Activated naive CD8-positive, alpha-beta T cell treated with anti-CD3 and anti-CD28 coated beads for 36 hours (primary cell): ENCODE measurements at places on chromosomes 16 and 17. TPM values are rescaled to one million over a fixed set of nuclear protein-coding genes. Genes with fewer than 3 reads are reported as not detected.

DNA sequence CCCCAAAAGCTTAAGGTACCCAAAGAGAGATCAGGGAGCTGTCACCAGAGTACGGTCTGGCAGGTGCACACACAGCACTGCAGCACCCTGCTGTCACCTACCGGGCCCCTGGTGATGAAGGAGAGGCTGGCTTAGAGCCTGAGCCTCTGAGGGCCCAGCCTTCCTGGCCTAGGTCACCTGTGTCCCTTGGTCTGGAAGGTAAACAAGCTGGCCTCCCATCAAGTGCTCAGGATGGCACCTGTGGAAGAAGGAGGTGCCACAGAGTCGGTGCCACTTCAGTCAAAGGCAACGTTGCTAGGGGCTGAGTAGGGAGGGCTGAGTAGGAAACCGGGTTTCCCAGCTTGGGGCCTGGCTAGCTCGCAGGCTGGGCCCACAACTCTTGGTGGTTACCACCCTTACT is 70.7 kb downstream of the COG7 start:
- no peak for DNase-seq

HSPB9 gene
- 0.18 TPM for total RNA-seq

GRCh38 chr17:77497578-77497934 is 356.8 kb downstream of the SEC14L1 start:
- no peak for DNase-seq

DNA sequence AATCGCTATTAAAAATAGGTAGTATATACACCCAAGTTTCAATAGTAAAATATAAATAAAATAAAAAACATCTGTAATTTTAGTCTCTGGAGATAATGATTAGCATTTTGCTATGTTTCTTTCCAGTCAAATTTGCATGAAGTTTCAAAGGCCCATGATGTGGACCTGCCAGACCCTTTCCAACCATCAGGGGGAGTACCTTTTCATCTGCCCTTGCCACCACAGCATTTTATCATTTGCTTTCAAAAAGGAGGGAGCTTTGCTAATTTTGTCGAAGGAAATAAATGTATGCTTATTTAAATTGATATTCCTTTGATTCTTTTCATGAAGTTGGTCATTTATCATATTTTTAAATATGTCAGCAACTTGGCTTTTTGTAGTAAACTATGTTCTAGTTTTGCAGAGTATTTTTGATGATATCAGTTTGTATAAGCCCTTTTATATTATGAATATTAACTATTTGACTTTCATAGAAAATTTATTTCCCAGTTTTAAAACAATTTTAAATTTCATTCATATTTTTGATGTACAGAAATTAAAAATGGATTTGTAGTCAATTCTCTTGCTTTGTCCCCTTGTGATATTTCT is 115.2 kb upstream of the NETO2 start:
- no peak for DNase-seq

GRCh38 chr17:38898812-38899348 is 26.5 kb upstream of the LASP1NB start:
- DNase-seq = peak; percentile 90

DNA sequence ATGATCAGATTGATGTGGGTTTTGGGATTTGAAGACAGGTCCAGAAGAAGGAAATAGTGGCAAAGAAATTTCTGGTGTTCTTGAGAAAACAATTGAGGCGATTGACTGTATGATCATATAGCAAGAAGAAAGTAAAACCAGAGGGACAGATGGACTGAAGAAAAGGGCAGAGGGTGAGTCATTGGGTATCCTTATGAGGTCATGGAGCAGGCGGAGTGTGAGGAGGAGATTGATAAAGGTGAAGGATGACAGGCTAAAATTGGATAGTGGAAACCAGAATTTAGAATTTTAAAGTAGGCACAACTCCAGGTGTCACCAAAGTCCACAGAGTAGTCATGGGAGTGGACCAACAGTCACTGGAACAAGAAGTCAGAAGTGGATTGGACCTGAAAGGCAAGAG is 1.4 kb upstream of the KRT28 start:
- DNase-seq = no peak

DNA sequence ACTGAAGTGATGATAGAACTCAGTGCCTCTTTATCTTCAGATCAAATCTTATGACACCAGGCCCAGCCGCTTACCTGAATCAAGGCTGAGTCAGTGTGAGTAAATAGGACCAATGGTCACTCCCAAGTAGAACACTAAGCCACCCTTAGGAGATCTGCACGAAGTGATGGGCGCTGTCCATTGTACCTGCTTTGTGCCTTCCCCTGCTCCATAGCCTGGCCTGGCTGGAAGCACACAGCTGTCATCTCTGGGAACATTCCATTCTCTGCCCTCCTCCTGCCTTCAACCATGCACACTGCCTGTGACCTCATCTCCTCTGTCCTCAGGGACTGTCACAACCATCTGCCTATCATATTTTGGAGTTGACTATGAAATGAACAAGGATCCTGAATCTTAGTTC is 279.5 kb upstream of the ASIC2 start:
- DNase-seq = no peak

ATP2A3 gene
- total RNA-seq = 89.9 TPM

DNA sequence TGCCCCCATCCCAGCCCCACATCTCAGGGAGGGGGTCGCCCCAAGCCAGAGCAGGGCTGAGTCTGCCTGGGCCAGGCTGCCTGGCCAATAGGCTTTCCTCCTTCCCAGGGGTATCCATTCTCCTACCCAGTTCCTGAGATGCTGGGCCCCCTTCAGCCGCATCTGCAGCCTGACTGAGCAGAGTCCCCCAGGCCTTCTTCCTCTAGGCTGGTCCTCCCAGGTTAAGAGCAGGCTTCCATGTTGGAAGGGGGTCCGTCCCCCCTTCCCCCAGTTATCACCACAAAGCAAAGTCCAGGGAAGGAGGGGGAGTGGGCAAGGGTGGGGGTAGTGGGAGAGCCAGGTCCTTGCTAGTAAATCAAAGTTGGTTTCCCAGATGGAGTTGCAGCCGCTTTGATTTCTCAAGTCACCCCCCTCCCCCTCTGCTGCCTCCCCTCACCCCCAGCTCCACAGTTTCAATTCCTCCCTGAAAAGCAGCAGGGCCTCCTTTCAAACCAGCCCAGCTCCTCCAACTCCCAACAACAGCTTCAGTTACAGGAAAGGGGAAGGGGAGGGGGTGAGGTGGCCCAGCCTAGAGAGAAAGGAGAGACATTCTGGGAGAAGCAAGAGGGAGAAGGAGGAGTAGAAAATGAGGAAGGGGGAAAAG is 9.5 kb upstream of the FZD2 start:
- DNase-seq = no peak

SOX15 gene
- total RNA-seq = 0.28 TPM

HOXB5 gene
- not detected for total RNA-seq

- no peak for DNase-seq
Observed at GRCh38 chr17:41284546-41284945, 9.0 kb downstream of the KRTAP9-7 start.

- DNase-seq = no peak
Observed at GRCh38 chr16:988471-989353, 7.1 kb downstream of the SOX8 start.

DNA sequence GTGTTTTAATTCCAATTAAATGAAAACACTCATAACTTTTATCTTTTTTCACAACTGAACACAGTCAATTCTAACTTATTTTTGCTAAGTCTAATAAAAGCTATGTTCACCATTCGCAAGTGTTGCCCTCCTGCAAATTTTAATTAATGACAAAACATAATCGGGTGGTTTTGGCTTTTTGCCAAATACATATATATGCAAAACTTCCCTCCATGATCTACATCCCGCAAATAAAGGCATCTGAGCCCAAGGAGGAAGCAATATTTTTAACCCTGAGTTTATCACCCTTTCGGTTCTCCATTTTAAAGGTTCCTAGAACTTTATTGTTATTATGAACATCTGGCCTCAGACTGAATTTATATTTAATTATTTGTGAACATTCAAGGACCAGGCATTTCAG is 507.9 kb downstream of the CDH13 start:
- no peak for DNase-seq

XAF1 gene
- total RNA-seq = 54.0 TPM

TBC1D3D gene
- total RNA-seq = 0.58 TPM

TBC1D3H gene
- total RNA-seq = 0.78 TPM

DNA sequence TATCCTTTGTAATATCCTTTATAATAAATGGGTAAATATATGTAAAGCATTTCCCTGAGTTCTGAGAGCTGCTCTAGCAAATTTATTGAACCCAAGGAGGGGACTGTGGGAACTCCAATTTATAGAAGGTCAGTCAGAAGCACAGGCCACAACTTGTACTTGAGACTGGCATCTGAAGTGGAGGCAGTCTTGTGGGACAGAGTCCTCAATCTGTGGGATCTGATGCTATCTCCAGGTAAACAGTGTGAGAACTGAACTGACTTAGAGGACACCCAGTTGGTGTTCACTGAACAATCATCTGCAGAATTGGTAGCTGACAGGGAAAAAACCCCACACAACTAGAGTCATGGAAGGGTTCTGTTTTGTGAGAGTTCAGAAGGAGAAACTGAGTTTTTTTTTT is 34.0 kb downstream of the AKAP10 start:
- DNase-seq = no peak

GRCh38 chr17:35257208-35257659 is 14.4 kb downstream of the SLFN5 start:
- no peak for DNase-seq

MYH13 gene
- total RNA-seq = not detected

DNA sequence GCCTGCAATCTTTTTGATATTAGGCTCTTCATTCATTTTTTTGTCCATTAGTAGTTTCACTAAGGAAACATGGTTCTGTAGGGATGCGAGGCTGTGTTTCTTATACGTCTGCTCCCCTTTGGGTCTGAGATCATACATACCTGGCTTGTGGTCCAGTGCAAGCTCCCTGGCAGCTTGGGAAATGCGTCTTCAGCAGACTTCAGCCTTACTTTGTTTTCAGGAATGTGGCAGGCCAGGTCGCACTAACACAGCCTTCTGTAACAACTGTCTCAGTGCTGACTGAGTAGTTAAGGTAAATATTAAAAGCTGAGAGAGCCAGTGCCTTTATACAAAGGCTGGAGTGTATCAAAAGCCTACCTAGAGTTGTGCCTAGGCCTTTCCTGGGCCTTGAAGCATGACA is 970.5 kb upstream of the EEF2KMT start:
- no peak for DNase-seq

ABCA10 gene
- 0.41 TPM for total RNA-seq

EME2 gene
- 20.1 TPM for total RNA-seq

DNA sequence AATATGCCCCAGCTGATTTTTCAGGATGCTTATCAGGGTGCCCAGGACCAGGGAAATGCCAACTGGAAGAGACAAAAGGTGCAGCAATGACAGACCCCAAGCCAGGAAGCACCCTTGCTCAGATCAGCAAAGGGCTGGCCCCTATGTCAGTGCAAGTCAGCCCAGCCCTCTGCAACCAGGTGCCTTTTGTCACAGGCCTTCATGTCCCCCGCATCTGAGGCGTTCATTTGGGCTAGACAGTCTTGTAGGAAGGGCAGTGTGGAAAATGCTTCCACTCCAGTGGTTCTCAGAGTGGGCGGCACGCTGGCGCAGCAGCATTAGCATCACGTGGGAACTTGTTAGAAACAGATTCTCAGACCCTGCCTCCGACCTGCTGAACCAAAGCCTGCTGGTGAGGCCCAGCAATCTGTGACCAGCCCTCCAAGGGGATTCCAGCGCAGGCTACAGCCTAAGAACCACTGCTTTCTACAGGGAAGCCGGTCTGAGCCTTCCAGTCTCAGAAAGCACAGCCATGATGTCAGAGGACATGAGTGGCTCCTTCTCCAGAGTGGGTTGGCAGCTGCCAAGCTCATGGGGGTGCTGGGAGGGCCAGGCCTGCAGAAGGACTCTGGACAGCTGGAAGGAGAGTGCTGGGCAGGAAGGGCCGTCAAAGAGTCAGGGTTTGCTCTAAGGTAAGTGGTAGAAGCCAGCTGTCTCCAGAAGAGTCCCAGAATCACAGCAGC is 13.1 kb downstream of the SLC47A2 start:
- DNase-seq = no peak

- DNase-seq = no peak
Observed at GRCh38 chr16:1108299-1109252, 12.5 kb upstream of the C1QTNF8 start.

NLK gene
- total RNA-seq = 10.2 TPM

- peak; percentile 65 for DNase-seq
Observed at GRCh38 chr17:73710095-73710592, 65.9 kb upstream of the SDK2 start.

GRCh38 chr17:82241183-82241925 is 12.5 kb downstream of the SLC16A3 start:
- DNase-seq = peak; percentile 57

CA7 gene
- total RNA-seq = not detected

DNA sequence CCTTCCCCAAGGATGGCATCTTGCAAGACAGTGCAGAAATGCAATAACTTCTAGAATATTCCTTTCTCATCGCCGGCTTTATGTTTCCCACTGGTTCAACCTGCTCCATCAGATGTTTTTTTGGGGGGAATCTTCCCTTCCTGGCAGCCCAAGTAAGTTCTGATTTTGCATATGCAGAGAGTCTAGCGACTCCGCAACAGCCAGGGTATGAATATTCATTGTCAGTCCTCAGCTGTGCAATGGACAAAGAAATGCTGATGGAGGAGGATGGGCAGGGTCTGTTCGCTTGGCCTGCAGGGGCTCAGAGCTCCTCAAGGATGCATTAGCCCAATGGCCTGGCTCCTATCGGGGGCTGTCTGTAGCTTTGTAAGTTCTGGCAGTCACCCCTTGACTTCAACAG is 358.8 kb upstream of the CCL2 start:
- DNase-seq = no peak

SEZ6 gene
- total RNA-seq = not detected

SMPD3 gene
- 0.16 TPM for total RNA-seq

GRCh38 chr17:76948726-76949342 is 80.6 kb downstream of the MGAT5B start:
- DNase-seq = no peak

C16orf96 gene
- total RNA-seq = 0.20 TPM

RASD1 gene
- 0.48 TPM for total RNA-seq

DNA sequence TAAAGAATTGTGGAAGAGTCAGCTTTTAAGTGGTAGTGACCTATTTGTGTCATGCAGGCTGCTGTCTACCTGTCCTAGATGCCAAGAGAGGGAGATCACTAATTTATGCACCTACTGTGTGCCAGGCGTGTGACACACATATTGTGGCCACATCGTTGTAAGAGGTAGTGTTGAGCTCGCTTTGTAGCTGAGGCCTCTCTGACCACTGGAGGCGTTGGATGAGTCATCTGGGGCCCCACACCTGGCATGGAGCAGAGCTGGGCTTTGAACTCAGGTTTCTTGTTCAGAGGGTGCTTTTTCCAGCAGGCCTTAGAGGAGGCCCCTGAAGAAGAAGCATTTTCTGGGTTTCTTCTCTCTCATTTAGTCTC is 52.3 kb upstream of the LGALS9 start:
- DNase-seq = peak; percentile 75

OSGIN1 gene
- 0.92 TPM for total RNA-seq

GRCh38 chr17:59627770-59628171 is 8.1 kb downstream of the CLTC start:
- no peak for DNase-seq

- no peak for DNase-seq
Observed at GRCh38 chr17:68418876-68419275, 38.4 kb downstream of the WIPI1 start.
